Fibroblast of skin of right biceps (primary cell): ENCODE measurements at places on chromosomes 16 and 17.

- peak; percentile 48 for DNase-seq
Observed at GRCh38 chr17:57422574-57423164, 166.3 kb downstream of the MSI2 start.

DNA sequence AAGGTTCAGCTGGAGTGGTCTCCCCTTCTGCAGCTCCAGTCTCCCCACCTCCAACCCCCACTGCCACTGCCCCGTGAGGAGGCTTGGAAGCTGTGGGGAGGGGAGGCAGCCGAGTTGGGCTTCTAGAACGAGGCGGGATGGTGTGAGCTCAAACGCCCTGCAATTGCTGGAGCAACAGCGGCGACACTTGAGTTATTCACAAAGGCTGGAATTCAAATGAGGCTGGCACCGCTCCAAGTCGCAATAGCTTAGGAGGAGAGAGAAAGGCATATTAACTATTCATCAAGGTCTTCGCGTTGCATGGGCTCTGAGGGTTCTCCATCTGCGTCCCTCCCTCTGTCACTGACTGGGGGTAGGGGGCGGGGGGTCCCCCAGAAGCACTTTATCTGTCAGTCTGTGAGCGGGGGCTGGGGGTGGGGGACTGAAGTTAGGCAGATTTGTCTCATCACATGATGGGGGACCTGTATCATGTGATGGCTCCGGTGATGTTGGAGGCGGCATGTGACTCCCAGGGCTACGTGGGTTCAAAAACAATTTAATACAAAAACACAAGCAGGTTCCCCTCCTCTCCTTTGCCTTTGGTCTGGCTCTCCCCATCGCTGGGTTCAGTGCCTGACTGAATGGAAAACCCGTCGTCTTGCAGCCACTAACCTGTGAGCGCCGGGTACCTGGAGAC, 70.5 kb downstream of the RBBP6 start:
- peak; percentile 81 for DNase-seq

DNA sequence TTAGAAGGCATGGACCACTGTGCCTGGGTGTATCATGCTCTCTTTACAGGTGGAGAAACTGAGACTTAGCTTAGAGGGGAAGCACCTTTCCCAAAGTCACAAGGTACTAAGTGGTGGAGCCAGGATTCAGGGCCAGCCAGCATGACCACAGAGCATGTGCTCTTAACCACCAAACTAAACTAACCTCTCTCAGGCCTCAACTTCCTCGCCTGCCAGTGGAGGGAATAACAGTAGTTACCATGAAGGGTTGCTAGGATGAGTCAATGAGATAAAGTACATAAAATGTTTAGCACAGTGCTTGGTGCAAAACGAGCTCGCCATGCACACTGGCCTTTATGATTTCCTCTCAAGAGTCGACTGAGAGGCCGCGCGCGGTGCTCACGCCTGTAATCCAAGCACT, 6.4 kb upstream of the MYO1C start:
- DNase-seq = peak; percentile 36

GRCh38 chr17:6245301-6246177, 175.4 kb downstream of the WSCD1 start:
- no peak for DNase-seq

GRCh38 chr17:59185997-59186396, 23.8 kb upstream of the SMG8 start:
- no peak for DNase-seq

DNA sequence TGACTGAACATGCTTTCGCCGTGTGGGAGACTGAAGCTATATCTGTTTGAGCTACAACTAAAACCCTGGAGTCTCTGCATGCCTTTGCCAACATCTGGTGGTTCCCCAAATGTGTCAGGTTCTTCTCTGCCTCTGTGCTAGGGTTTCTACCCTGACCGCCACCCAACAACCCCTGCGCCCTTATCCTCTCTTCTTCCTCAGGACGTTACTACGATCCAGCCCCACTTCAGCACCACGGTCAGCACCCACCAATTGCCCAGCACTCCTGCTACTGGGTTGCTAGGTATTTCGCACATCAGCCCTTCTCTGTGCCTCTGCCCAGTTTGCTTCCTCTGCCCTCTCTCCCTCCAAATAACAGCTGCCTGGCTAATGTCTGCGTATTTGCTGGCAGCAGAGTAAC, 106.3 kb upstream of the HSBP1 start:
- DNase-seq = peak; percentile 64
